ENCODE measurements at places on chromosomes 7 and 10. TPM values are rescaled to one million over a fixed set of nuclear protein-coding genes. Genes with fewer than 3 reads are reported as not detected.

Gene BTBD16
- not detected for total RNA-seq

Gene TBX20
- 0.24 TPM for total RNA-seq

Gene FGFBP3
- total RNA-seq, result 2.7 TPM

Gene NRAP
- total RNA-seq, result not detected

Gene ERVW-1
- not detected for total RNA-seq

Gene SYT15
- 1.3 TPM for total RNA-seq

Gene NDUFB2
- 183 TPM for total RNA-seq

Gene CELF2
- 95.5 TPM for total RNA-seq

Gene NFKB2
- total RNA-seq, result 300 TPM

Gene VSTM4
- total RNA-seq, result 0.50 TPM

GRCh38 chr10:112945811-112946210 lies 4.2 kb upstream of the TCF7L2 start:
- no peak for DNase-seq

GRCh38 chr10:13939391-13939790 lies 352.6 kb downstream of the PRPF18 start:
- DNase-seq, result no peak

GRCh38 chr10:72483471-72483870 lies 128.8 kb upstream of the DNAJB12 start:
- DNase-seq, result no peak

DNA sequence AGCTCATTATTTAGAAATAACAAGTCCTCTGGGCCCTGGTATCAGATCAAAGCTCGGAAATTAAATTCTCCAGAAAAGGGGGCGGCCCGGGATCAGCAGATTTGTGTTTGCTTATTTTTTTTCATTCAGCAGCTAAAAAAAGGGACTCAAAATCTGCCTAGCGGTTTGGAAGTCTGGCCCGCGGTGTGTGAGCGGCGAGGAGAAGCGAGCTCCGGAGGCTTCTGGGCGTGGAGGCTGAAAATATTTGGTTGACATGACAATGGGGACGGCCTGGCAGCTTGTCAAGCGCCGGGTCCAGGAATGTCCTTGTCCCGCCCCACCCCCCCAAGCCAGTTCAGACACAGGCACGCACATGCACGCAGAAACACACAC lies 43.4 kb downstream of the FOXL3 start:
- no peak for DNase-seq

- peak; percentile 63 for DNase-seq
Observed at GRCh38 chr7:12322284-12322902, 81.3 kb downstream of the VWDE start.

DNA sequence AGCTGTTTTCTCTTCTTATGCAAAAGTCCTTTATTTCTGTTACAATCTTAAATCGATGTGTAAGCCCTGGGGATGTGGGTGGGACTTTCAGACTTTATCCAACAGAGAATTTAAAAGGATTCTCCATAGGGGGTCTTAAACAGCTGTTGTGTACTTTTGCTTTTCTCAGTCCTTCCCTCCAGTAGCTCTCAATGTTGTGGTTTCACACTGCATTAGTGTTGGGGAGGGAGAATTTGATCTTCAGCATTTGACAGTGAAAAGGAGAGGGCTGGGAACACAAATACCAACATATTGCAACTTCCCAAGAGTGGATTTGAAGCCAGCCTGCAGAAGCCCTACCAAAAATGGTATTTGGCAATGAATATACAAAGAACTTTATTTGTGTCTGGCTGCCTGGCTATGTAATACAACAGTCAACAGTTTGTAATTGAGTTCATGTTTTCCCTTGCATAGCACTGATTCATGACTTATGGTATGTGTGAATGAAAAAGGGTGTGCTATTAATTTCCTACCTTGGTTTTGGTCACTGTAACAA lies 80.1 kb upstream of the CAPZA2 start:
- DNase-seq, result no peak

GRCh38 chr10:120186506-120186905 lies 270.5 kb upstream of the PLPP4 start:
- no peak for DNase-seq

- DNase-seq, result no peak
Observed at GRCh38 chr7:34838329-34838728, 180.3 kb downstream of the NPSR1 start.

GRCh38 chr10:112353046-112353445 lies 20.9 kb upstream of the ACSL5 start:
- no peak for DNase-seq

DNA sequence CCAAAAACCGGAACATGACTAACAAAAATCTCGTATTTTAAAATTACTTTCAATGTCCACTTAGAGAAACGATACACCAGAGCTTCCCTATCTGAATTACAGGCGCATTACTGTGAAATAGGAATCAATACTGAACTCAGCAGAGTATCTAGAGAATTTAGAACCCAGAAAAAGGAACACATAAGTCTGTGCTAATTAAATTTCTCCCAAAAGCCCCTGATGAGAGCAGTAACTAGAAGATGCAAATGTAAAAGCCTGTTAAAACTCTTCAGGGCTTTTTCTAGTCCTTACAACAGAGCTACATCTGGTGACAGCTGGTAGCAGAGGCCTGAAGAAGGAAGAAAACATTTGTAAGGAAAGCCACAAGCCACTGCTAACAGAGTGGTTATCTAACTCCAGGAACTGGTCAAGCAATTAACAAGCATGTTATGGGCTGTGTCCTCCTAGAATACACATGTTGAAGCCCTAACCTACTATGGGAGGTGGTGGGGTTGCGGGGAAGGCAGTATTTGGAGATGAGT lies 24.2 kb downstream of the ITIH5 start:
- no peak for DNase-seq

DNA sequence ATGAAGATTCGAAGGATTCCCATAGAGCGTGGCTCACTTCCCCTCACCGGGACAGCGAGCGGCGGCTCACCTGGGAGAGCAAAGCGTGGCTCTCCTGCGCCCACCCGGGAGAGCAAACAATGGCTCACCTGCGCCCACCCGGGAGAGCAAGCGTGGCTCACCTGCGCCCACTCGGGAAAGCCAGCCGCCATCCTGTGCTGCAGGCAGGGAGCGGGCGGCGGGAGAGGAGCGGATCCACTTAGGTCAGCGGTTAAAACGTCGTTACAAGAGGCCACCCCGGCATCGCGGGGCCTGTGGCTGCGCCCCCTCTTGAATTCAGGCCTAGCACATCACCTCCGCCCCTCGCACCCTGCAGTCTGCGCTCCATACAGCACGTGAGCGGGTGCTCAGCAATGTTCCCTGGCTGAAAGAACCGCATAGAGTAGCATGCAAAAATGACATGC lies 461 bp upstream of the FIGNL1 start:
- DNase-seq, result peak; percentile 76

- peak; percentile 83 for DNase-seq
Observed at GRCh38 chr10:132448248-132448731, 51.3 kb downstream of the PWWP2B start.

DNA sequence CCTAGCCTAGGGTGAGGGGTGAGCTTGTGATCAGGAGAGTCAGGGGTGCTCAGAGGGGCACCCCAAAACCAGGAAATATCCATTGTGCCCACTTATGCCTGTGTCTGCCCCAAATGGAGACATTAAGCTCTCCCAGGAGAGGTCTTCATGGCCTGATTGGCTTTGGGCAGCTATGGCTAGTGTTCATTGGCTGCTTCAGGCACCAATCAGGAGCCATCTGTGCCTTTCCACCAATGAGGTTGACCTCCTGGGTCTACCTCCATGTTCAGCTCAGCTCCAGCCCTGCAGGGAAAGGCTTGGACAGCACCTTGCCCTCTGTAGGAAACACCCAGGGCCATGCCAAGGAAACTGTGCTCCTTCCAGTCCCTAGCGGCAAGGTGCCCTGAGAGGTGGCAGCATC lies 23.9 kb upstream of the HSPB1 start:
- no peak for DNase-seq

DNA sequence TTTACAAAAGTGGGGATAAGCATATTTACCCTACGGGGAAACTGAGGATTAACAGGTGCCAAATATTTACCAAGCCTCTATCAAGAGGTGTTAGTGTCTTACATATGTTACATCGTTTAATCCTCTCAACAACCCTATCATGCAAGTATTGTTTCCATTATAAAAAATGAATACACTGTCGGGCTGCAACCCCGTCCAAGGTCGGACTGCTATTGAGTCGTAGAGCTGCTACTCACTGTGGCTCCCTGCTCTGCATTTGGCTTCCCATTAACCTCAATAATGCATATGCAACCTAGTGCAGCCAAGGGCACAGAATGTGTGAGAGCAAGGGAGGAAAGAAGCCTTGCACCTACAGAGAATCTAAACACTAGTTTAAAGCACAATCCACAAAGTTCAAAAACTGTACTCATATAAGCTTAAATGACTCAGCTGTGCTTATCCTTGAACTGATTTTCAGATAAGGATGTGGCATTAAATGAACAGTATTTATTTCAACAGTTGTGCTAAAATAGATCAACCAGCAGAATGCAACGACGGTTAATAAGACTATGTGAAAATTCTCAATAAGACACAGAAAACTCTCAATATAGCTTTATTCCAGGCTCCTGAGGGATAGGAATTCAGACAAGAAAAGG lies 49.9 kb downstream of the UBE2H start:
- DNase-seq, result no peak

GRCh38 chr7:110090110-110090820 lies 1000.7 kb upstream of the LRRN3 start:
- DNase-seq, result peak; percentile 70

GRCh38 chr7:106127984-106128780 lies 16.1 kb upstream of the SYPL1 start:
- DNase-seq, result no peak

DNA sequence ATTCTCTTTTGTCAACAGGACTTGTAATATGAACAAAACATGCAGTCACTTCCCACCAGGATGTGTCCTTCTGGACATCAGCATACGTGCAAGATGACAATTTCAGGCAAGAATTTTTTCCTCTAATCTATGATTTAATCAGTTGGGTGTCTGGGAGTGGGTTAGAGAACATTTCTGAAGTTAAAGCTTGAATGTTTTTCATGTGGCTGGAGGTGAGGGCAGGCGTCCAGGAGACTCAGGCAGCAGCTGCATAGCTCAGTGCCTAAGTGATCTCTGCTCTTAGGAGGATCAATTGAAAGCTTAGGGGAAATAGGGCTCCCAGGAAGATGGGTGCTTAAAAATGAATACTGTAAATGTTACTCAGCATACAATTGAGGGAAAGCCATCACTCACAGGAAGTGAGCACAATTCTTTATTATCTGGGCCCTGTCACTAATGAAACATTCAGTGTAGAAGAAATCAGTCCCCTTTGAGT lies 457.6 kb upstream of the KLF6 start:
- peak; percentile 40 for DNase-seq

DNA sequence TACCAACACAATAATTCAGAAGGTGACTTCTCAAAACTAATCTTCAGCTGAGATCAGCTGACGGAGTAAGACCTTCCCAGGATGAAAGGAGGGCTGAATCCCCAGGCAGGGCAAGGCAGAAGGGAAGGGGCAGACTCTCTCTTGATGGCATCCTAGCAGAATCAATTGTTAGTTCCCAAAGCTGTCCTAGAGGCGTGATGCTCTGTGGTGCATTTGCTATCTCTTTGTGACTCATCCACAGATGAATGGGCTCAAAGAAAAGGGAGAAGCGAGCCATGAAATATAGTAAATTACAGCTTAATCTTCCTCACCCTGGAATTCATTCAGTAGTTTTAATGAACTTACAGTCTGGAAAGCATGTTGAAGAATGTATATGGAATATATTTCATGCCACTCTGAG lies 37.2 kb downstream of the PDE1C start:
- DNase-seq, result no peak

- DNase-seq, result no peak
Observed at GRCh38 chr7:86966916-86967315, 92.5 kb downstream of the ELAPOR2 start.

- peak; percentile 8 for DNase-seq
Observed at GRCh38 chr10:17578603-17579002, 38.6 kb downstream of the HACD1 start.

Data from activated CD4-positive, alpha-beta T cell treated with anti-CD3 and anti-CD28 coated beads, Interleukin-2, amount 10 ng/mL, durations not matched to agents 24 days and 14 days (primary cell).